SK-N-SH (cell line): ENCODE measurements at places on chromosomes 2 and 18.

GRCh38 chr2:108935271-108935741 is 53.7 kb downstream of the EDAR start:
- DNase-seq, result no peak

DNA sequence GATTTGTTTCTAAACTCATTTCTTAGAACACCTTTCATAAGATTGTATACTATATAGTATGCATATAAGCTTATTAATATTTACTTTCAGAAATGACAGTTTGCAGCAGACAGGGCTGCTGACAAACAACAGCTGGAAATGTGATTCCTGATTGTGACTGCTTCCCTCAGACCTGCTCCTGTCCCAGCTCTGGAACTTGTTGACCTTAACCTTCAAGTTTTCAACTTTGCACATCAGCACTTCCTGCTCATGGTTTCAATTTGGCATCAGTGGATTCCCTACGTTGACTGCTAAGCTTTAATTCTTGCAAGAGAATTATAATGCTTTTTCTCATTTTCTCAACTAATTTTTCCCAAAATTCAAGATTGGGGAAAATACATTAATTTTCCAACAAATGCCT is 459.2 kb upstream of the ACVR2A start:
- DNase-seq, result no peak

DNA sequence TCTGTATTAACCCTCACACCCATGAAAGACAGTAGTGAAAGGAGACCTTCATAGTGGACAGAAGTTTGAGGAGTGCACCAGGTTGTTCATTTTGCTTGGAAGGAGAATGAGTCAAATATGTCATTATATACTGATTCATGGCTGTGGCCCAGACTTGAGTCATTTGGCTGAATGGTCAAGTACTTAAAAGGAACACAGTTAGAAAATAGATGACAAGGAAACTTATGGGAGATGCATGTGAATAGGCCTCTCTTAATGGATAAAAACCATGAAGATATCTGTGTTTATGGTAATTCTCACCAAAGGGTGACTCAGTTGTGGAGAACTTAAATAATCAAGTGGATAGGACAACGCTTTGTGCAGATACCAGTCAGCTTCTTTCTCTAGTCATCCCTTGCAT is 524.7 kb upstream of the CNTNAP5 start:
- no peak for DNase-seq

- no peak for DNase-seq
These were observed 494.7 kb upstream of the FAM98A start for GRCh38 chr2:34093790-34094189.

GRCh38 chr2:104050656-104051242 is 803.2 kb upstream of the POU3F3 start:
- no peak for DNase-seq
